ENCODE measurements at places on chromosomes 1 and 21.

GRCh38 chr21:30482130-30482529 is 2.0 kb upstream of the KRTAP19-1 start:
- no peak for DNase-seq

- DNase-seq = peak; percentile 49
Observed at GRCh38 chr1:29974316-29974724, 738.0 kb downstream of the PTPRU start.

DNA sequence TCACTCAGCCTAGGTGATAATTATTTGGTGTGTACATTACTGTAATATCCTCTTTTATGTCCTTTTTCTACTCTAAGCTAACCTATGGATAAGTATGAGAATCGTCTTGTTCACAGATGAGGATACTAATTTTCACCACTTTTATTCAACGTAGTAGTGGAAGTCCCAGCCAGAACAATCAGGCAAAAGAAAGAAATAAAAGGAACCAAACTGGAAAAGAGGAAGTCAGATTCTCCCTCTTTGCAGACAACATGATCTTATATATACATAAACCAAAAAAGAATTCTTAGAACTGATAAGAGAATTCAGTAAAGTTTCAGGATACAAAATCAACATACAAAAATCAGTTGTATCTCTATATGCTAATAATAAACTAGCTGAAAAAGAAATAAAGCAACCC is 12.6 kb upstream of the RGL1 start:
- DNase-seq = no peak

DNA sequence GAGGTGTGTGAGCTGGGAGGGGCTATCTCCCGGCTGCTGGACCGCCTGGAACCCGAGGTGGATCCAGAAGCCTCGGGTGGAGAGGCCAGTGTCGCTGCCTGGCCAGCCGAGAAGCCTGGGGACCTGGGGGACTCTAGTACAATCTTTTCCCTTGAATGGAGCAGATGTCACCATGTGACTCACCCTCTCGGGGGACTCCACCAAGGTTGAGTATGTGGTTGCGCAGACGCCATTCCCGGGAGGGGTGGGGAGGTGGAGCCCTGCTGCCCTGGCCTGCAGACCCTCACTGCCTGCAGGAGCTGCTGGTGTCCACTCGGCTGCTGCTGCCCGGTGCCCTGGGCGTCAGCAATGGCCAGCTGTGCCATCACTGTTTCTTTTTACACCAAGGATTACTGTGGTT is 40.3 kb downstream of the TP73 start:
- DNase-seq = no peak

- DNase-seq = no peak
Observed at GRCh38 chr1:226887006-226887405, 16.6 kb downstream of the PSEN2 start.

Measured in AG04449 (cell line).